ENCODE measurements at places on chromosomes 2 and 18.

GRCh38 chr2:170434900-170435621 lies 257.1 kb downstream of the MYO3B start:
- DNase-seq, result no peak

DNA sequence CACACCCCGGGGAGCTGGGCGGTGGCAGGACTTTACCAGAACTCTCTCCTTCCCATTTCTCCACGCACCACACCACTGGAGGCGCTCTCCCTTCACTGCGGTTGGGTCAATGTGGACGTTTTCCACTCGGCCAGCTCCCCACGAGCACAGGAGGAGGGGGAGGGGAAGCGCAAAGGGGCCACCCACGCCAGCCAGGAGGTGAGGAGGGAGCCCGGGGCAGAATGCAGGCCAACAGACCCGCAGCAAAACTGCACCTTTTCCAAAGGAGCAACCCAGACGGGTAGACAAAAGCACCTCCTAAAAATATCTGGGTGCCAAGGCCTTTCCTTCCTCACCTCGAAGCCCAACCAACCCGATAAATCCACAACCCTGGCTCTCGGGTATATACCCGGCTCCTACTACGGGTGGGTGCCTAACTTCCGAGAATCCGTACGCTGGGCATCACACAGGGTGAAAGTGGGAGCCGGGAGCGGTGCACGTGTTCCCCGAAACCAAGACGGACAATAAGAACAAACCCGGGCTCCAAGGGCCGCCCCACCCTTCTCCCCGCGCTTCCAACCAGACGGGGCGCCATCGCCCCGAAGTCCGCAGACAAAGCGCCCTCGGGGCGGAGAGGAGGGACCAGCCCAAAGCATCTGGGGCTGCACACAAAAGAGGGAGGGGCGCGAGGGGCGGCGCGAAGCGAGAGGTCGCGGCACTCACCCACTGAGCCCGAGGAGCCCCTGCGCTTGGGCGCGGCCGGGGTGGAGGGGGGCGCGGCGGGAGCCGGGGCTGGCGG lies 1.0 kb downstream of the RTN4 start:
- DNase-seq, result peak; percentile 24

- no peak for DNase-seq
These were observed 91.4 kb downstream of the SCG2 start for GRCh38 chr2:223510713-223511112.

DNA sequence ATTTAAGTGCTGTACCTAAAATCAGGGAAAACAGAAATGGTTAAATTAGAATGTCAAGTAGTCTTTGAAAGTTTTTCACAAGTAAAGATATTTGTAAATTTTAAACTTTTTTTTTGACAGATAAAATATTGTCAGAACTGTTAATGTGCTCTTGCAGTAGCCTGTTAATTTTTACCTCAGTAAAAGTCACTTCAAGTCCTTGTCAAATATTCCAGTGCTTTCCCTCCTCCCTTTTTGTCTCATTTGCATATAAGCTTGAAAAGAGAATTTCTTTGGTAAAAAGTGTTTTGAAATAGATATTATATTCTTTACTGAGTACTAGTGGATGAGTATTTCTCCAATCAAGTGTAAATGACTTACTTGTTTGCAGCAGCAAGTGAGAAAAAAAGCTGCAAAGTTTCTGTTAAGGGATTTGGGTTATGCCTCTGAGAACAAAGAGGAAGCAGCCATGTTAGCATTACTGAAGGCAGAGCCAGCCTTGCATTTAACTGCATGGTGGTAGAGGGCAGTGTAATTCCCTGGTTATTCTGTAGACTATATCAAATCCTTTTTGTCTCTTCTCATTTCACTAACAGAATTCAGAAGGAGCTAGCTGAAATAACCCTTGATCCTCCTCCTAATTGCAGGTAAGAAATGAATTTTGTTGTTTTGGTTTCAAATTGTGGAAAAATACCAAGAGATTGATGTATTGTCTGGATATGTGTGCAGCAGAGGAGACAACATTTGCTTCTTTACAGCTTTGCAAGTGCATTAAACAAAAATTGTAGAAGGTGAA lies 3.2 kb downstream of the UBE2E3 start:
- no peak for DNase-seq

Data from stimulated activated CD4-positive, alpha-beta T cell treated with anti-CD3 and anti-CD28 coated beads, Interleukin-1b, Interleukin-23, amount 100 ng/mL, for 1 hour (primary cell).